ENCODE measurements at places on chromosomes 2 and 18.

GRCh38 chr2:97779141-97779540, 65.8 kb downstream of the ZAP70 start:
- H3K4me3 ChIP-seq: no peak overlapping the region
- H3K27me3 ChIP-seq: no peaks in the 10 kb centered on the region
- H3K27ac ChIP-seq: no peak overlapping the region
- no peaks in the 10 kb centered on the region for H3K4me1 ChIP-seq

DNA sequence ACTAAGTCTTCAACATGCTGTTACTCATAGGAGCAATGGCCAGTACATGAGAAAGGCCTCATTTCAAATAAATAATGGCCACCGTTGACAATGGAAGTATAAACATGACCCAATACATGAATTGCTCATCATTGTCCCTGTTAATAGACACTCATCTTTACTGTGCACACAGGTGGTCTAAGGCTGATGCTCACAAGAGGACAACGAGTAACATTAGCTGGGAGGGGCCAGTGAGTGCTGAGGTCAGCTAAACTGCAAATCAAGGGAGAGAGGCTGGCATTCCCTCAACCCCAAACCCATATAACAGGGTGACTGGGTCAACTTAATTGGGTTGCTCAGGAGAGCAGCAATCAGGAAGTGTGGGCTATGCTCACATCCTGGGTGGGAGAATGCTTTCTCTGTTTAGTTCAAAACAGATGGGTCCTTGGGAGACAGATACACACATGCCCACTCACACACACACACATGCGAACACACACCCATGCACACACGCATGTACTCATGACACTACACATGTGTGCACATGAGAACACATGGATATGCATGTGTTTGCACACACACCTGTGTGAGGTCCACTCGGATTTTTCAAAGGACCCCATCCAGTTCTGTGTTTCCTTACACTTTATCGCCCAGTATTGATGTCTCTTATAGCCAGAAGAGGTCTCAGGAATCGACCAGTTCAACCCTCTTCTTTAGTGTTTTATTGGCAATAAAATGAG, 172.0 kb downstream of the INHBB start:
- no peaks in the 10 kb centered on the region for H3K36me3 ChIP-seq
- H3K4me1 ChIP-seq: no peaks in the 10 kb centered on the region
- no peak overlapping the region for H3K27ac ChIP-seq
- DNase-seq: no peak
- H3K4me3 ChIP-seq: no peak overlapping the region

DNA sequence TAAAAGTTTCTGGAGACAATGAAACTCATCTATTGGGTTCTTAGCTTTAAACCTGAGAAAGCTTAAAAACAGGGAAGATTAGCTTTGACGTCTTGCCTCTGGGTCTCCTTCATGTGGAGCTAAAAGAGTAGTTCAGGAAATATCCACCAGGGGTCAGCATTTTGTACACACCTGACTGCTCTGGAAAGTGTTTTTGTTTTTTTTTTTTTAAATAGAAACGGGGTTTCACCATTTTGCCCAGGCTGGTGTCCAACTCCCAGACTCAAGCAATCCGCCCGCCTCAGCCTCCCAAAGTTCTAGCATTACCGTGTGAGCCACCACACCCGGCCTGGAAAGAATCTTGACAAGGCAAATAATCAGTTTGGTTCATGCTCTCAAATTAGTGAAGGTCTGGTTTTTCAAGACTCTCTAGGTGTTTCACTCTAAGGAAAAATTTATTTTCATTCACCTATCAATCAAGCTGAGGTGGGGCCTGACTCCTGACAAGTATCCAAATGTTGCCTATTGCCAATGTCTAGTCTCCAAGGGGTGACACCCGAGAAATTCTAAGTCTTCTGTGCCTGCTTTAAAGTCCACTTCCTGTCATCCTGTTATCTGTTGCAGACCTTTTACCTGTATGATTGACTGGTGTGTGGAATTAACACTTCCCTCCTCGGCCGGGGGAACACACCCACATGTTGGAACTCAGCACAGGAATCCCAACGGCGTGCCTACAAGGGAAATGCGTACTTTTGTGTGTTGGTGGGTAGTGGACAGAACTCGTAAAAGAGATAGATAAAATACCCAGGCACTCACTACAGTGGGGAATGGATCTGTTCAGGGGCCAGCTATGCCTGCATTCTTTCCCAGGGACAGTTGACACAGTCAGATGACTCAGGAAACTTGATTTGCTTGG, 11.3 kb downstream of the IL1RN start:
- no peak overlapping the region for H3K27ac ChIP-seq
- H3K27me3 ChIP-seq: no peaks in the 10 kb centered on the region
- no peaks in the 10 kb centered on the region for H3K4me1 ChIP-seq
- H3K4me3 ChIP-seq: peak overlapping the region; percentile 42

DNA sequence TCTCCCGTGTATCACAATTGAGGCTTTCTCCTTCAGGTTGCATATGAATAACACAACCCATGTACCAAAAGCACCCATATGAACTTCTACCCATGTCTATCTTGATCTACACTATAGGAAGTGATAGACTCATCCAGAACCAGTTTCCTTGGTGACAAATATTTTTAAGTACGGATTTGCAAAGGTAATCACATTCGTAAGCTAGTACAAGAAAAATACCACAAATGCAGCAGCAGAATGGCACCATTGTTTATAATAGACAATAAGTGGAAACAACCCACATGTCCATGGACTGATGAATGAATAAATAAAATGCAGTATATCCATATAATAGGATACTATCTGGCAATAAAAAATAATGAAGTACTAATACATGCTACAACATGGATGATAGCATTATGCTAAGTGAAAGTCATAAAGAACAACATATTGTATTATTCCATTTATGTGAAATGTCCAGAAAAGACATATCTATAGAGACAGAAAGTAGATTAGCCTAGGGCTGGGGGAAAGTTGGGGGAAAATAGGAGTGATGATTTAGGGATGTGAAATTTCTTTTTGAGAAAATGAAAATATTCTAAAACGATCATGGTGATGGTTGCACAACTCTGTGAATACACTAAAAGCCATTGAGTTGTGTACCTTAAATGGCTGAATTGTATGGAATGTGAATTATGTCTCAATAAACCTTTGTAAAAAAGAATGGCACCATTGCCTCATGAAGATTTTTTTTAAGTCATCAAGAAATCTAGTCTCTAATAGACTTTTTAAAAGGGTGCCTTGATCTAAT, 3.4 kb upstream of the CCDC88A start:
- no peaks in the 10 kb centered on the region for H3K4me1 ChIP-seq
- DNase-seq: no peak
- H3K27me3 ChIP-seq: no peaks in the 10 kb centered on the region
- no peaks in the 10 kb centered on the region for H3K36me3 ChIP-seq

DNA sequence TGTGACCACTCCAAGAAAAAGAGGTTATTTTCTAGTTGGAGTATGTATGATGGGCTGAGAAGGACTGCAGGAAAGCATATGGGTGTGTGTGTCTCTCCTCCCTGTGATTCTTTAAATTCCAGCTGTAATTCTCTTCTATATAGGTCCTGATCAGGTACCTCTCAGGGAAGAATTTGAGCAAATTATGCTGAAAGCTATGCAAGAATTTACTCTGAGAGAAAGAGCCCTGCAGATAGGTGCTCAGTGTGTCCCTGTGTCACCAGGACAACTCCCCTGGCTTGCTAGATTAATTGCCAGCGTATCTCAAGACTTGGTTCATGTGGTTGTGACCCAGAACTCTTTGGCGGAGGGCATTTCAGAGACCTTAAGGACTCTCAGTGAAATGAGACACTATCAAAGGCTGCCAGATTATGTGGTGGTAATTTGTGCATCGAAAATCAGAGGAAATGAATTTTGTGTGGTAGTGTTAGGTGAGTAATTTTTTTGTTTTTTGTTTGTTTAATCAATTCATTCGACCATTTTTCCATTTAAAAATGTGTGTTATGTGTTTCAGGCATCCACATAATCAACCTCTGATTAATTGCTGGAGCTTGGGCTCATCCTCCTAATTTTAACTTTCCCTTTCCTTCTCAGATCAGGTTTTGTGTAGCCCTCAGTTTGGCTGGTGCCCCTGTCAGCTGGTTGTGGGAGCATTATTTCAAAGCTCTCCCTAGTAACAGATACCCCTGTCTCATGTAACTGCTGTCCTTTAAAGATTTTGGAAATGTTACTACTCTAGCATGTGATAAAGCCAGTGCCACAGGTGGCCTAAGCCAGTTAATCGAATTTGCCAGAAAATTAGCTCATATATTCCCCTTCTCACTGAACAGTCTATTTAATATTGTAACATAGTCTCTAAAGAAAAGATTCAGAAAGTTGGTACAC, 150.9 kb downstream of the ESCO1 start:
- no peak overlapping the region for H3K4me3 ChIP-seq
- no peaks in the 10 kb centered on the region for H3K27me3 ChIP-seq
- H3K4me1 ChIP-seq: no peaks in the 10 kb centered on the region
- H3K36me3 ChIP-seq: no peaks in the 10 kb centered on the region

GRCh38 chr18:2857491-2858131, 10.8 kb downstream of the EMILIN2 start:
- H3K36me3 ChIP-seq: no peaks in the 10 kb centered on the region
- H3K27me3 ChIP-seq: no peaks in the 10 kb centered on the region
- no peaks in the 10 kb centered on the region for H3K4me1 ChIP-seq

DNA sequence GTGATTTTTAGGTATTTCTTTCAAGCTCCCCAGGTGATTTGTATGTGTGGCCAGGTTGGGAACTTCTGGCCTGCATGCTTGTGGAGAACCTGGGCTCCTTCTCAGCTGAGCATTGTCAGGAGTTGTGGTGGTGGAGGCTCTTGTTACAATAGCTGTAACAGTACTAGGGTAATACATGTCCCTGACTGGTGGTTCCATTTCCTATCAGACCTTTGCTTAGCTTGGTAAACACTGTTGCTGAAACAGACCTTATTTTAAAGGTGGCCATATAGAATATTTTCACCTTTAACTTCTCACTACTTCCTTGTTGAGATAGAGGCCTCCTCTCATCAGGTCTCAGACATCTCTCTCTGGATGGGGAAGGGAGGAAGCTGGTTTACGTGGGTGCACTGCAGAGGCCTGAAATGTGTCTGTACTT, 79.2 kb downstream of the SETBP1 start:
- no peak for DNase-seq
- H3K27me3 ChIP-seq: no peaks in the 10 kb centered on the region
- no peak overlapping the region for H3K27ac ChIP-seq
- no peak overlapping the region for H3K4me3 ChIP-seq
- peaks cover 7% of the 10 kb centered on the region for H3K4me1 ChIP-seq

- DNase-seq: no peak
- H3K27ac ChIP-seq: no peak overlapping the region
- no peaks in the 10 kb centered on the region for H3K36me3 ChIP-seq
- no peak overlapping the region for H3K4me3 ChIP-seq
- peaks cover 7% of the 10 kb centered on the region for H3K4me1 ChIP-seq
- H3K27me3 ChIP-seq: no peaks in the 10 kb centered on the region
These were observed 158.5 kb downstream of the TGIF1 start for GRCh38 chr18:3608488-3608887.

- H3K27ac ChIP-seq: no peak overlapping the region
- H3K36me3 ChIP-seq: peaks cover 4% of the 10 kb centered on the region
- H3K27me3 ChIP-seq: no peaks in the 10 kb centered on the region
These were observed 33.0 kb downstream of the PPM1B start for GRCh38 chr2:44201648-44202165.

GRCh38 chr2:159960414-159960813, 102.0 kb downstream of the PLA2R1 start:
- no peaks in the 10 kb centered on the region for H3K27me3 ChIP-seq
- no peaks in the 10 kb centered on the region for H3K36me3 ChIP-seq
- H3K4me3 ChIP-seq: no peak overlapping the region

GRCh38 chr2:174573621-174574081, 24.0 kb downstream of the WIPF1 start:
- no peaks in the 10 kb centered on the region for H3K4me1 ChIP-seq
- DNase-seq: no peak
- no peak overlapping the region for H3K4me3 ChIP-seq
- no peaks in the 10 kb centered on the region for H3K27me3 ChIP-seq

DNA sequence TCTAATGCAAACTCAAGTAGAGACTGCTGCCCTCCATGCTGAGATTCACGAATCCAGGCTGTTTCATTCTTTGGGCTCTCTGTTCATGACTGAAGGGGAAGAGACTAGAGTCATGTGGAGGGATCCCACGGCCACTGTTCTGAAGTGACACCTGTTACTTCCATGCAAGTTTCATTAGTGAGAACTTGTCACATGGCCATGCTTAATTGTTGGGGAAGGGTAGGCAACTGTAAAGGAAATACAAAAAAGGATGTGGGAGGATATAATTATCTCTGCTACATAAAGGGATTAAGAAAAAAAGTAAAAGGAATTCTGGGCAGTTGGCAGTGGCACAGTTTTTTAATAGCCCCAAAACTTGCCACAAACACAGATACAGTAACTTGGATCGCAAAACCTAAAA, 28.0 kb upstream of the PSME4 start:
- no peaks in the 10 kb centered on the region for H3K4me1 ChIP-seq
- DNase-seq: no peak
- no peak overlapping the region for H3K27ac ChIP-seq
- H3K27me3 ChIP-seq: no peaks in the 10 kb centered on the region
- no peak overlapping the region for H3K4me3 ChIP-seq

DNA sequence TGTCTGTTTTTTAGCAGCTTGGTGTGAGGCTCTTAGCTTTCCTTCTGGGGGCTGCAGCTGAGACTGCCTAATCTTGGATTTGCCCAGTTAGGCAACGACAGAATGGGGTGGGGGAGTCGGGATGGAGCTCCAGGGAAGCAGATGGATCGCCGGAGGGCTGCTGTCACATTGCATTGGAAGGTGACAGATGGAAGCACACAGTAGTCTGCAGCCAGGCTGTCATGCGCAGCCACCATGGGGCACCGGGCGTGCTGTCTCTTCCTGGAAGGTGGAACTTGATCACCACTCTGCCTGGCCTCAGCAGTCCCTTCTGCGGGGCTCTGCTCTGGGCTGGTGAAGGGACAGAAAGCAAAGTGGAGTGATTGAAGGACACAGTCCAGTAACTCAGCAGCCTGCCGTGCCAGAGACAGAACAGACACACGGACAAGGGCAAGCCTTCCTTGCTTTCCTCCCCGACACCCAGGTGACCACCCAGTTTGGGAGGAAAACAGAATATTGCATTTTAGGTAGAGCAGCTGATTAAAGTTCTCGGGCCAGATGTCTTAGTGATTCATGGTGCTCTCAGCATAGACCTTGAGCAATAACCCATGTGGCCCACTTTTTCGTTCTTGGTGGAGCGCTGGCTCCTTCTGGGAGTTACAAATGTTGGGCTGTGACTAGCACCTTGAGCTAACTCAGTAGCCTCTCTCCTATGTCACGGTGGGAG, 40.9 kb downstream of the RNF144A start:
- no peak overlapping the region for H3K27ac ChIP-seq
- H3K27me3 ChIP-seq: no peaks in the 10 kb centered on the region
- H3K4me1 ChIP-seq: peaks cover 6% of the 10 kb centered on the region
- no peak overlapping the region for H3K4me3 ChIP-seq
- peak; percentile 66 for DNase-seq
